ENCODE measurements at places on chromosomes 2 and 18. TPM values are rescaled to one million over a fixed set of nuclear protein-coding genes. Genes with fewer than 3 reads are reported as not detected.

Gene CRACDL
- 6.2 TPM for total RNA-seq

Gene ASIC4
- total RNA-seq: 0.99 TPM

Gene SCN7A
- 1.8 TPM for total RNA-seq

Gene CTAGE1
- total RNA-seq: not detected

Gene C2orf80
- not detected for total RNA-seq

Gene GAL3ST2
- 0.19 TPM for total RNA-seq

All from type B pancreatic cell (in vitro differentiated cells).